IMR-90 (cell line): ENCODE measurements at places on chromosomes 2 and 18.

- no peaks in the 10 kb centered on the region for H3K36me3 ChIP-seq
- H3K4me1 ChIP-seq = no peaks in the 10 kb centered on the region
- no peak overlapping the region for H3K4me3 ChIP-seq
Observed at GRCh38 chr2:71891155-71891554, 256.5 kb downstream of the CYP26B1 start.

GRCh38 chr2:136219341-136219740 lies 101.4 kb upstream of the CXCR4 start:
- no peaks in the 10 kb centered on the region for H3K36me3 ChIP-seq
- H3K27ac ChIP-seq = no peak overlapping the region
- DNase-seq = no peak
- no peaks in the 10 kb centered on the region for H3K4me1 ChIP-seq

DNA sequence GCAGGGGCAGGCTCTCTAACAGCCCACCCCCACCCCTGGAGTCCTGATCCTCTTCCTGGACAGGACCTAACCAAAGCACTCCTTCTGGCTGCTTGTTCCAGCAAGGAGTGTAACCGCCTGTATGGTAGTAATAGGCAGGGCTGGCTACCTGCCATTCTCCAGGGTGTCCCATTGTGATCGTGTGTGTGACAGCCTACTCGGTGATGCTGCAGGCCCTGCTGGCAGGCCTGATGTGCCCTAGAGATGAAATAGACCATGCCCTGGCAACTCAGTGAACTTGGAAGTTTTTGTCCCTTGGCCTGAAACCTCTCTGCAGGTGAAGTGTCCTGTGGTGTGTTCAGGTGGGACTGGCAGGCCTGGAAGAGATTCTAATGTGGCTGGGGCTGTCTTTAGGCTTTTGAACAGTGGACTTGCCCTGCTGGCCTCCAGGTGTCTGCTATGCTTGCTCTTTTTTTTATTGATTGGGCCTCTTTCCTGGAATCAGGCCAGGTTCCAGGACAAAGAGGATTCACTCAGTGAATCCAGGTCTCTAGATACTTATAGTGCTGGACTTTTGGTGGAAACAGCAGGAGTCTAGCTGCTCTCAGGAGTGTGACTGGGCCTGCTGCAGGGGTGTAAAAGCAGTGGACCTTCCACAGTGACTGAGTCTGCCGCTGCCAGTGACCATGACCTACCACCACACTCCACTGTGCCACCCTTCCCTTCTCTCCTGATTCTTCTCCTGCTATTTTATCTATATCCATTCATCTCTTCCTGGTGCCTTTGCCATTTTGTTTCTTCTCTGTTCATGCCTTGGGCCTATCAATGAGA lies 132.1 kb downstream of the CTIF start:
- no peaks in the 10 kb centered on the region for H3K27me3 ChIP-seq
- H3K36me3 ChIP-seq = peaks cover 42% of the 10 kb centered on the region
- no peak overlapping the region for H3K4me3 ChIP-seq
- DNase-seq = no peak

- H3K27ac ChIP-seq = peak overlapping the region; percentile 93
- H3K4me3 ChIP-seq = no peak overlapping the region
- H3K4me1 ChIP-seq = peaks cover 24% of the 10 kb centered on the region
- DNase-seq = peak; percentile 86
- no peaks in the 10 kb centered on the region for H3K27me3 ChIP-seq
Observed at GRCh38 chr18:59909289-59910036, 9.7 kb downstream of the PMAIP1 start.

- H3K4me3 ChIP-seq = no peak overlapping the region
- no peaks in the 10 kb centered on the region for H3K36me3 ChIP-seq
- H3K27ac ChIP-seq = no peak overlapping the region
- no peaks in the 10 kb centered on the region for H3K27me3 ChIP-seq
- DNase-seq = peak; percentile 67
Observed at GRCh38 chr18:9690418-9691188, 17.5 kb upstream of the RAB31 start.

- H3K36me3 ChIP-seq = no peaks in the 10 kb centered on the region
- no peak overlapping the region for H3K27ac ChIP-seq
- no peak overlapping the region for H3K4me3 ChIP-seq
Observed at GRCh38 chr18:27665264-27665799, 480.2 kb upstream of the CHST9 start.

DNA sequence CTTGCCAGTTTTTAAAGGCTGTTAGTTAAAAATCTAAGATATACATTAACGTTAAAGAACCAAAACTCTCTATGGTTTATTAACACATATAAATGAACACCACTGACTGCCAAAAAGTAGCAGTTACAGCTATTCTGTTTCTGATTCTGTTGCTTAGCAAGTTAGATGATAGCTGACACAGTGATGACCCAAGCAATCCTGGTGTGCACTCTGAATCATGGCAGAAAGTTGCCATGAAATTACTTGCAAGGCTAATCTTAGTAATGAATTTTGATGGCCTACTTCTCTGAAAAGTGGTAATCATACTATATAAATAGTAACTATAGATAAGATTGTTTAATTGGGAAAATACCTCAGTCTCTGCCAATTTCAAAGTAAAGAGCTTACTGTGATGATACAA lies 57.7 kb downstream of the ROCK2 start:
- H3K4me3 ChIP-seq = no peak overlapping the region
- H3K4me1 ChIP-seq = no peaks in the 10 kb centered on the region
- H3K27ac ChIP-seq = no peak overlapping the region
- DNase-seq = peak; percentile 72
- peaks cover 10% of the 10 kb centered on the region for H3K36me3 ChIP-seq
- H3K27me3 ChIP-seq = no peaks in the 10 kb centered on the region

DNA sequence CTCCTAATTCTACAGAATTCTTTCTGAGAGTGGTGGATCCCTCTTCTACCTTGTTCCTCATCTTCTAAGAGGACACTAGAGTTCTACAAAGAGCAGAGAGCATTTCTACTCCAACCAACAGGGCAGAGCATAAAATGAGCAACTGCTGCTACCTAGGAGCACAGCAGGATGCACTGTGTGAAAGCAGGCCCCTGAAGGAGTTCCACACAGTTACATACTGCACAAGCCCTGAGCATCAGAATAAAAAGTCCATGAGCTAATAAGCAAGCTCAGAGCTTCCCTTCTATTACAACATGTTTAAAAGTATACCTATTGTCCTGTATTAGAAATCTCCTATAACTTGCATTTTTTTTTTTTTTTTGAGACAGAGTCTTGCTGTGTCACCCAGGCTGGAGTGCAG lies 8.4 kb downstream of the FHL2 start:
- DNase-seq = no peak
- peak overlapping the region; percentile 99 for H3K27ac ChIP-seq
- H3K36me3 ChIP-seq = peaks cover 73% of the 10 kb centered on the region

DNA sequence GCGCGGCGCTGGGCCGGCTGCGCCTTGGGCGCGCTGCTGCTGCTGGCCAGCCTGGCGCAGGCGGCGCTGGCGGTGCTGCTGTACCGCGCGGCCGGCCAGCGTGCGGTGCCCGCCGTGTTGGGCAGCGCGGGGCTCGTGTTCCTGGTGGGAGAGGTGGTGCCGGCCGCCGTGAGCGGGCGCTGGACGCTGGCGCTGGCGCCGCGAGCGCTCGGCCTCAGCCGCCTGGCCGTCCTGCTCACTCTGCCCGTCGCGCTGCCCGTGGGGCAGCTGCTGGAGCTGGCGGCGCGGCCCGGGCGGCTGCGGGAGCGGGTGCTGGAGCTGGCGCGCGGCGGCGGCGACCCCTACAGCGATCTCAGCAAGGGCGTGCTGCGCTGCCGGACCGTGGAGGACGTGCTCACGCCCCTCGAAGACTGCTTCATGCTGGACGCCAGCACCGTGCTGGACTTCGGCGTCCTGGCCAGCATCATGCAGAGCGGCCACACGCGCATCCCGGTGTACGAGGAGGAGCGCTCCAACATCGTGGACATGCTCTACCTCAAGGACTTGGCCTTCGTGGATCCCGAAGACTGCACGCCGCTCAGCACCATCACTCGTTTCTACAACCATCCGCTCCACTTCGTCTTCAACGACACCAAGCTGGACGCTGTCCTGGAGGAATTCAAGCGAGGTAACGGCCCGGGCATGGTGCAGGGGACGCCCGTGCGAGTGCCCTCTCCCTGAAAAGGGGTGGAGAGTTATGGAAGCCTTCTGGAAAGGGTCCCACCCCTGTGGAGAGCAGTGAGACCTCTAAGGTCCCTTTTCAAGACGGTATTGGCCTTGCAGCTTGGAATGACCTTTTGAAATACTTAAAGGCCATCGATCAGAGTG lies 1.0 kb downstream of the CNNM3 start:
- H3K27me3 ChIP-seq = no peaks in the 10 kb centered on the region
- H3K4me3 ChIP-seq = peak overlapping the region; percentile 69
- H3K4me1 ChIP-seq = peaks cover 8% of the 10 kb centered on the region
- no peak overlapping the region; the same call in 1 of the 2 replicates for H3K27ac ChIP-seq
- peaks cover 3% of the 10 kb centered on the region; the same call in 1 of the 2 replicates for H3K36me3 ChIP-seq

DNA sequence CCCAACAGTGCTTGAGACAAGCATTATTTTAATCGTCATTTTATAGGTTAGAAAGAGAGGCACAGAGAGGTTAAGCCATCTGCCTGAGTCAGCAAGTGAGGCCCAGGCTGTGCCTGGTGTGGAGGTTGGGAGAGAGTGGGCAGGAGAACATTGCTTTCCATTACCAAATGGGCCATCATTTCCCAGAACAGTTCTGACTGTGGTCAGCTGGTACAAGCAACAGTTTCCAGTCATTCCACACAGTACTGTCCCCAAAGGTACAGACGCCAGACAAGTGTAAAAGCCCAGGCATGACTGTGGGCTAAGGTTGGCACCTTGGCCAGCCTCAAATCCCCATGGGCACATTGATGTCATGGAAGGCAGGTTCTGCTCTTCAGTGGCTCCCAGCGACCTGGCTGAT lies 98.2 kb upstream of the LCLAT1 start:
- H3K27me3 ChIP-seq = no peaks in the 10 kb centered on the region
- H3K4me1 ChIP-seq = no peaks in the 10 kb centered on the region; the same call in 1 of the 2 replicates
- no peaks in the 10 kb centered on the region for H3K36me3 ChIP-seq
- no peak overlapping the region for H3K27ac ChIP-seq
- H3K4me3 ChIP-seq = no peak overlapping the region

DNA sequence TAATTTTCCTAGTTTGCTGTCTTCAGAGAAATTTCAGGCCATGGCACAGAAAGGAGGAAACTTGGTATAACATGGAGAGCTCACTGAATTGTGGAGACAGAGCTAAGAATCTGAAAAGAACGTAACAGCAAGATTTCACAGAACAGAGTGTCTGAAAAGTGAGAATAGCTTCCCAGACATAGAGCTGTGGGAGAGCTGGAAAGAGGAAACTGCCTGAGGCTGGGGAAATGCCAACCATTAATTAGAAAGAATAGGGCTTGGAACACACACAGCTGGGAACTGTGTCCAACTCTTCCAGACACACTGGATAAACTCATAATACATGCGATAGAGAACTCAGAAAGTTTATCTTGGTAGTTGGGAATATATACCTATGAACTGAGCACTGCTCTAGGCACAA lies 51.6 kb upstream of the KYNU start:
- no peaks in the 10 kb centered on the region for H3K27me3 ChIP-seq
- H3K4me3 ChIP-seq = no peak overlapping the region
- H3K36me3 ChIP-seq = no peaks in the 10 kb centered on the region
- peaks cover 6% of the 10 kb centered on the region; the same call in 1 of the 2 replicates for H3K4me1 ChIP-seq
- no peak for DNase-seq

DNA sequence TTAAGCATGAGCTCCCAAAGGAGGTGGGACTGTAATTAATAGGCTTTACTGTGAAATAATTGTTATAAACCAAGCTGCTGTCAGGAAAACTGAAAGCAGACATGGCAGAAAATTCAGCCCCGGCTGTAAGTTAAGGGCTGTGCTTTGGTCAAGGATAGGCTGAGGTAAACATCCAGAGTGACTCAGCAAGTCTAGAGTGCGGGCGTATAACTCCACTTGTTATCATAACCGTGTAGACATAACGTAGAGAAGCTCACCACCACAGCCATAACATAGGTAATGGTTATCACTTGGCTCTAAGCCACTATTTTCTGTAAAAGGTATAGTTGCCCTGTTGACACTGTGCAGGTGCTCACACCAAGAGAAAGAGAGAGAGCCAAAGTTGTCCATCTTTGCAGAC lies 316.8 kb downstream of the DCDC2C start:
- H3K36me3 ChIP-seq = no peaks in the 10 kb centered on the region
- H3K4me1 ChIP-seq = no peaks in the 10 kb centered on the region
- no peak overlapping the region for H3K27ac ChIP-seq
- no peaks in the 10 kb centered on the region for H3K27me3 ChIP-seq
- H3K4me3 ChIP-seq = no peak overlapping the region
- DNase-seq = no peak
